Activated CD8-positive, alpha-beta memory T cell treated with anti-CD3 and anti-CD28 coated beads for 24 hours (primary cell): ENCODE measurements at places on chromosomes 7 and 10.
A peak's percentile ranks its signal among the peaks of the same experiment; 100 is the strongest.

DNA sequence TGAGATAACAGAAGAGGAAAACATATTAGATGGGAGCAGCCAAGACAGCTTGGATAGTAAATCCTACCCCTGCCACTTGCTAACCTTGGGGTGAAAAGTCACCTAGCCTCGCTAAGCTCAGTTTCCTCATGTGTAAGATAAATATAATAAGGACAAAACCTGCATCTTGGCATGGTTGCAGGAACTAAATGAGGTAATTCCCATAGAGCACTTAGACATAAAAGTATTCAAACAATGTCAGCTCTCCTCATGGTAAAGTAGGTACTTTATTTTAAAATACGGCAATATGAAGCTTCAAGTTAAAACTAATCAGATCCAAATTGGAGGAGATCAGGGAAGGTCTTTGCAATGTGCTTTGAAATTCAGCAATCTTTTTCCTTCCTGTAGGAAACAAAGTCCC lies 113.1 kb downstream of the USP6NL start:
- no peak for DNase-seq

GRCh38 chr10:80406204-80406603 lies 2.1 kb upstream of the PRXL2A start:
- no peak for DNase-seq

DNA sequence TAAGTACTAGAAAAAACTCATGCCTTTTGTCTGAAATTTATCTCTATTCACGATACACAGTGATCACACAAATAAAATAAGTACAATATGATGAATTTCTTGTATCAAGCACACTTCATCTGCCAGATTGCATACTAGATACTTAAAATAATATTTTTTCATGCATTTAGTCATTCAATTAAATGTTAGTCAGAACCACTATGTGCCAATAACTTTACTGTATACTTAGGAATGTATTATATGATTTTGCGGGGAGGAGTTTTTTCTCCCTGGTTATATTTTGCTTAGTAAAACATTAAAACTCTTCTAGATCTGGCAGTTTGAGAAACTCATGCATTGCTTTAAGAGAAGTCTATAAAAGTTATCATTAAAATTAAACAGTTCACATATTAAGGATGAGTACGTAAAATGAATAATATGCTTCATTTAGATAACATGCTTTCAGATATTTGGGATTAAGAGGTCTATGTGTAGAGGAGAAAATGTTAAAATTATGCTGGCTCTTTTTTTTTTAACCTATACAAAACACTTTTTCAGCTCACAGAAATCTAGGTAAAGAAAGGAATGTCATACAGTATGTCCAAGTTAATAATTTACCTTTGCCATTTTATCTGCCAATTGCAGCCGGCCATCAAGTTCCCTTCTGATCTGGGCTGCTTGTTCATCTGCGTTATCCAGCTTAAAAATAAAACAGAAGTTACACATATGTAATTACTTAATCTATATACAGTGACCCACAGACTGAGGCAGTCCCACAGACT lies 70.1 kb downstream of the RNF133 start:
- DNase-seq = no peak

GRCh38 chr10:63068246-63068645 lies 64.9 kb upstream of the NRBF2 start:
- no peak for DNase-seq

- DNase-seq = no peak
Observed at GRCh38 chr7:22859641-22860290, 37.1 kb upstream of the TOMM7 start.

DNA sequence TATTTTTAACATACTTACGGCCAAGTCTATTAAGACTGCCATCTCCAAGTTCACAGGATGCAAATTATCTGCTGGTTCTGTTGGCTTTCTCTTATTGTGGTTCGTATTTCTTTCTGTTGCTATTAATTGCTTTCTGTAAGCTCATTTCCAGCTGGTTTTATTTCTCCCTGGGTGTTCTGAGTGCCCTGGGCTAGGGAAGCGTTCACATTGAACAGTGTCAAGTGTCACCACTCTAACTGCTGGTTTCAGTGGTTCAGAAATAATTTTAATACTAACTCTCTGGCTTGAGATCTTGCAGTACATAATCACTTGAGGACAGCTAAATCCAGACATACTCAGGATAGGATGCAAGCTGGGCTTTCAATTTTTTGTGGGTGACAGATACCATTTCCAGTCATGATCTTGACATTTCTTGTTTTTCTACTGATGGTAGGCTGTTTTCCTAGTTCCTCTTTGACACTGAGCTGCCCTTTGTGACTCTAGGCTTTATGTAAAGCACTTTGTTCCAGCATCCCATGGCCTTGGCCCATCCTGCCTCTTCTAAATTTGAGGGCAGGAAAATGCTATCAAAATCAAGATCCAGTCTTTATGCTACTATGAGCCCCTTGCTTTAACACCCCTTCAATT lies 117.6 kb downstream of the SNX13 start:
- DNase-seq = no peak

DNA sequence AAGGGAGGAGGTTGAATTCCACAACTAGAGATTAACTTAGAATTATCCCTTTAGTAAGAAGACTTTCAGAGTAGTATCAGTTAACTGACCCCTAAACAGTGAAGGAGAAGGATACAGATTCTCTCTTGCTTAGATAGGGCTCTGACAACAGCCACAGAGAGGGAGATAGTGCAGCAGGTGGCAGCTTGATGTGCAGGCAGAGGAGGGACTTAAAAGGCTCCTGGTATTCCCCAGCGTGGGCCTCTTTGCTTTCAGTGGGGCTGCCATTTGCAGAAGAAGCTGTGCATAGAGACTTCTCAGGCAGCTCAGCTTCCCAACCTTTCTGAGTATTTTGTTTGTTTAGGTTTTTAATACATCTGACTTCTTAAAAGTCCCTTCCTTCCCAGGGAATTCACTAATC lies 16.0 kb downstream of the FZD1 start:
- no peak for DNase-seq

DNA sequence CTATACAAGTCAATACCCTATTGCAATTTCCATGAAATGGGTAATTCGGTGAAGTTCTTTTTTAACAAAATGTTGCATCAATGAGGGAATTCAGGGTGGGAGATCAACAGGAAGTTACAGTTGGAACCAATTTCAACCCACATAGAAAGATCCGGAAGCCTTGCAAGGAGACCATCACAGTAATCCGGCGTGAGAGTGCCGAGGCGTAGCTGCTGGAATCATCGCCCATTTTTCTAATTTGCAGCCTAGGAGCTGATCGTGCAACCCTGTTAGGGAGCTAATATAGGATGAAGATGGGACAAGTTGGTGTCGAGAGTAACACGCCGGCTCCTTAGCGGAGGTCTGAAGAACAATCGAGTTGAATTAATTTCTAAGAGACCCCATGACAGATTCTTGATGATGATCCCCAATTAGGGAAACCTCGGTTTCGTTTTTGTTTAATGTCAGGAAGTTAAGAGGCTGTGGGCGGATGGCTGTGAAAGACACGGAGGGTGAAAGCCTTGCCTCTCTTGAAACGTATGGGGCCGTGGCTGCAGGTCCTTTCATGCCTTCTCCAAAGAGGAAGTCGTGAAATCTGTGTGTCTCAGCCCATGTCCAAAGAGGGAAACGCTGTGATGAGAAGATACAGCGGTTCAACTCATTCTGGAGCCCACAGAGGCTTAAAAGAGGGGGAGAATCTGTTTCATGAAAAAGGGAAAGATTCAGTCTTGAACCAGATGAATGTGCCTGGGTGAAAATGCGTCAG lies 51.2 kb upstream of the CARD11 start:
- peak; percentile 74 for DNase-seq

GRCh38 chr10:1488970-1489548 lies 248.3 kb downstream of the ADARB2 start:
- DNase-seq = no peak

GRCh38 chr10:12332572-12333379 lies 16.6 kb upstream of the CAMK1D start:
- no peak for DNase-seq

DNA sequence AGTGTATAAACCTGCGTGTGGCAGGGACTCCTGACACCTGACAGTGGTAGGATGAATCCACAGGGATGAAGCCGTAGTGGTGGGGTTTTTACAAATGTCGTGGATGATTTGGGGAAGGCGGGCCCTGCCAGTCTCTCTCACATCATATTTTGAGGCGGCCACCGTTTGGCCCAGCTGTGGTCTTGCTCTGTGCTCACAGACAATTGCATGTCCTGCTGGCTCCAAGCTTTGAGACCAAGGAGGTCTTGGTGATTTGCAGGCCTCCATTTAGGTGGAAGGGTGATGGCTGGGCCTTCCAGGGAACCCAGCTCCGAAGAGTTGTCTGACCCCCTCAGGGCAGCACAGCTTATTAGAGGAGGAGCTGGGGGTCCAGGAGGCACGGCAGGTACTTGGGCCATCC lies 151.1 kb upstream of the SHH start:
- peak; percentile 49 for DNase-seq

DNA sequence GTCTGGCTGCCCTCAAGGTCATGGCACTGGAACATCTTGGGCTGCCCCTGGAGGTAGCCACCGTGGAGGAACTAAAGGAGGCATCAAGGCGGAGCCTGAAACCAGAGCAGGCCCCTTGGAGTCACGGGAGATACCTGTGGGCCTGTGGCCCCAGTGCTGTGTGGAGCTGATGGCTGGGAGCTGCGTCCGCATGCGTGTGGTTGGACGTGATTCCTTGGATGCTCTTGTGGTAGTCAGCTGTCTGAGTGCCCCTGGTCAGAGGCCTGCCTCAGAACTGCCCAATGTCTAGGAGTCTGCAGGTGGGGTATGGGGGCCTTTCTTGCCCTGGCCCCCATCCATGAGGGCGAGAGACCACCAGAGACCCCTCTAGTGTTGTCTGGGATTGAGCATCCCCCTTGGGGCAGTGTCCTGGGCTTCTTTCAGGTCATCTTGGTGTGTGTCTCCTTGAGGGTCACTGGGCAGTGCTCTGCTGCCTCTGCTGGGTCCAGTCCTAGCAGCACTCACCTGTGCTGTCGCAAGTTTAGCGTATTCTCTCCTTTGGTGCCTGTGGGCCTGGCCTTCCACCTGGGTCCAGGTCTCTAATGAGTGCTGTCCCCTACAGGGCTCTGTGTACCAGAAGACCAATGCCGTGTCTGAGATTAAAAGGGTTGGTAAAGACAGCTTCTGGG lies 8.1 kb downstream of the PGAM2 start:
- DNase-seq = no peak

- DNase-seq = no peak
Observed at GRCh38 chr7:131046246-131046645, 281.4 kb upstream of the MKLN1 start.

DNA sequence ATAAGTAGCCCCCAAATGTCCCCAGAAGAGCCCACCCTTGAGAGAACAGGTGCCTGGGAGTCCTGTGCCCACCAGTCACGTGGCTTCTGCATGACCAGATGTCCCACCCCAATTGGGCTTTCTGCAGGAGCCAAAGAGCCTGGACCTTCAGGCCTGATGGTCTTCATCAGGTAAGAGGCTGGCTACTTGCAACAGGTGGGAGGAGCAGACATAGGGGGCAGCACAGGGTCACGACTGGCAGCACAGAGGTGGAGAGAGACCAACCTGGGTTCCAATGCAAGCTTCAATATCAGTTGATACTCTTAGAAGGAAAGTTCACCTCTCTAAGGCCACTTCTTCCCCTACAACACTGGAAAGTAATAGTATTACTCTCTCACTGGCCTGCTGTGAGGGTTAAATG lies 288.0 kb downstream of the ELMO1 start:
- DNase-seq = no peak

DNA sequence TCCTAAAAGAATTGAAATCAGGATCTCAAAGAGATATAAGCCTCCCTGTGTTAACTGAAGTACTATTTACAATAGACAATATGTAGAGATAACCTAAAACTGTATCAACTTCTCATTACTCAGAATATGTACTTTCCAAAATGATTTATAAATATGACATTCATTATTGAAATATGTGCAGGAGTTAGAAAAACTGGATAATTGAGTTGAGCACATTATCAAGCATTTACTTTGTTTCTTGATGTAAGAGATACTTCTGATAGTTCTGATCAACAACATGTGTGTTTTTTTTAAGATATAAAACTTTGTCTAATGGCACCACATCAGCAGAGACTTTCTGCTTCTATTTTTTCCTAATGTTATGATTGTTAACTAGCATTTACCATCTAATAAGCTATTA lies 38.2 kb downstream of the HYAL4 start:
- DNase-seq = no peak

DNA sequence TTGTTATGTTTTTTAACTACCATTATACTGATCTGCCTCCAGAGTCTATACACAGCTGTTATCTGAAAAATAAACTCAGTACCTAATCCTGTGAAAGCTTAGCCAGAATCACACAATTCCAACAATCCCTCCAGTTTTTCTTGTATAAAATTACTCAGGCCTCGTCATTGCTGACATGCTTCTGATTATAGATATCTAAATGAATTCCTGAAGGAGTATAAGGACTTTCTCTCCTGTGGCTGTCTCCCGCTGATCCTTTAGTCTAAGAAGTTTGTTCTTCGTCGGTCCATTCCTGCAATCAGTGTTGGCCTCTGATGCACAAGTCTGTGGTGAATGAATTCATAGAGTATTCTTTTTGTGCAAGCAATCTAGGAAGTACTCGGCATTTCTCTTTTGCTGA lies 288.9 kb upstream of the SEMA3C start:
- DNase-seq = no peak

DNA sequence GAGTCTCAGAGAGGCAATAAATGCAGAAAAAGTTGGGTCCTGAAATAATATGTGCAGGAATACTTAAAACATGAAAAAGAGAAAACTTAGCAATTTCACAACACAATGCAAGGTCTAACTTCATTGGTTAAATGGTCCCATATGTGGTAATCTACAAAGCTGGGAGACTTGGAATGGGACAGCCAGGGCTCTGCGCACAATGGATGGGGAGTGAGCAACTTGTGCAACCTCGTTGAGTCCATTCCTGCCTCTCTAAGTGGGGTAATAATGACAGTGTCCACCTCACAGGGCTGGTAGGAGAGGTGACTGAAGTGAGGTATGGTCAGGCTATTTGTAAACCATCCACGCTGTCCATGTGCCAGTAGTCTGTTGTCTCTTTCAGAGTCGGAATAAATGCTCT lies 11.8 kb upstream of the EMX2 start:
- no peak for DNase-seq

GRCh38 chr10:17028798-17029197 lies 100.8 kb downstream of the CUBN start:
- DNase-seq = no peak

DNA sequence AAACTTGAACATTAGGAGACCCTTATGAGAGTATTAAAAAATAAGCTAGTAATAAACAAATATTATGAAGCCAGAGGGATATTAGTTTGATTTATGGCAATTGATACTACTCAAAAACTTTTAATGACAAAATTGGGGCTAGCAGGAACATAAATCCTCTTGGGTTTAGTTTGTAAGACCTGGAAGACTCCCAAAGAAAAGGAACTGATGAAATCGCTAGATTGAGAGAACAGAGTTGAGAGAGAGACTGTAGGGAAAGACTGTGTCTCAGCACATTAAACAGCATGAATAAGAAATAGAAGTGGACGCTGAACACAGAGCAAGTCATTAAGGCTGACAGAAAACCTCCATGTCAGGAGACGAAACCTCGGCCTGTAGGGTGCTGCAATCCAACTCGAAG lies 56.4 kb downstream of the ICA1 start:
- no peak for DNase-seq

GRCh38 chr7:122884186-122884585 lies 2.1 kb downstream of the CADPS2 start:
- no peak for DNase-seq
